ENCODE measurements at places on chromosomes 2 and 18.

- no peak for DNase-seq
Observed at GRCh38 chr2:144967961-144968360, 448.0 kb upstream of the ZEB2 start.

DNA sequence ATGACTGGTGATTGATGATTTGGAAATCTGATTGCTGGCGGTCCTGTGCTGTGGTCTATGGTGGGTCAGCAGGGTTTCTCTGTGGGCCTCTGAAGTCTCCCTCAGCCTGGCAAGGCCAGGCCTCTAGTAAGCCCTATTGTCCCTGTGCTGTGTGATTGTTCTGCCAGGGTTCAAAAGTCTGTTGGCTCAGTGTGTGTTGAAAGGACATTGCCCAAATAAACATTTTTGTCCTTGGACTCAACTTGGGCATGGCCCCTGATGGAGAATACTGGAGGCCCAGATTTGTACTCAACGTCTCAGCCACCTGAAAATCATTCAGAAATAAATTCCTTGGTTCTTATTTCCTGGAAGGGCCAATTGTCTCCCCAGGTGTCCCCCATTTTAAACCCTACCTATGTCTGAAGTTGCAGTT, 74.4 kb downstream of the MAP4K4 start:
- no peak for DNase-seq

- no peak for DNase-seq
Observed at GRCh38 chr18:51908598-51908944, 431.4 kb upstream of the DCC start.

DNA sequence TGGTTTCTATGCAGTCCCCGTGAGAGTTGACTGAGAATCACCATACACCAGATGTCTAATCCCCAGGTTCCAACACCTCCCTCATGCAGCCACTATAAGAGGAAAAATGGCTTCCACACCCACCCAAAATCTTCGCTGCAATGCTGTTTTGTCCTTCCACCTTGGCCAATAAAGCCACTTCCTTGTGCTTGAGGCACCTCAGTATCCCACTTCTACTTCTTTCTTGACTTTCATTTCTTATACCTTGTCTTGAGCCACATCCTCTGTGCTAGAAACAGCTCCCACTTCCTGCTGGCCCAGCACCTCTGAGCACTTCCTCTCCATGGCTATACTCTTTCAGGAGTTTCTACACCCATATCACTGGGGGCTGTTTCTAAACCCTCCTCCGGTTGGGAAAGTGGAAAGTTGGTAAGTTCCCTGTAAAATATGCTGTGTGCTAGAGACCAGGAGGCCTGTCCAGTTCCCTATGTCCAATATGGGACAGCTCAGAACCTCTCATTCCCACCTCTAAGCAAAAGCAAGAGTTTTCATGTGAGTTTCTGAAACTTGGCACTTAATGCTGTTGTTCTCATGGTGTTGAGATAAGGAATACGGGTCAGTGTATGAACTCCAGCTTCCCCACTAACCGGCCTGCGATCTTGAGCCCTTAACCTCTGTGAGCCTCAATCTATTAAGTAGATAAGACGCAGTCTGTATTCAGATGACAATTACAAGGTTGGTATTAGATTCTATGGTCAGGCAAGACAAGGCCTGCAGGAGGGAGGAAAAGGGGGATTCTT, 209.1 kb upstream of the ID2 start:
- no peak for DNase-seq

DNA sequence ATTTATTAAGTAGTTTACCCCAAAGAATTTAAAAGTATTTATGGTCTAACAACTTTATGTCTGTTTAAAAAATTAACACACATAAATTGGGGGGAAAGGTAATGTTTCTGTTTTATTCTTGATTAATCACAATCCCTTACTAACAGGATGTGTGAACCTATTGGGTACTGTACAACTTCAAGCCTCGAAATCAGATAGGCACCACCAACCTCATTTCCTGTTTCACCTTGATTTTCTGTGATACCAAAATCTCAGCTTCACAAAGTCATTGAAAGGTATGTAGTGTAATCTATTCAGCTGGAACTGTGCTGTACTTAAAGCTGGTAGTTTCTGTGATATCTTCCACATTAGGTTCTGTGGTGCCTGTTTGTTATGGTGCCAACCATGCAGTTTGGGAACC, 4.0 kb downstream of the RNMT start:
- no peak for DNase-seq

GRCh38 chr18:62590799-62591590, 68.2 kb downstream of the ZCCHC2 start:
- DNase-seq, result no peak

GRCh38 chr2:152716805-152717227, 445 bp downstream of the PRPF40A start:
- no peak for DNase-seq

GRCh38 chr2:3513026-3513810, 6.1 kb downstream of the ADI1 start:
- DNase-seq, result no peak

- no peak for DNase-seq
Observed at GRCh38 chr2:46119453-46119852, 177.8 kb upstream of the EPAS1 start.

DNA sequence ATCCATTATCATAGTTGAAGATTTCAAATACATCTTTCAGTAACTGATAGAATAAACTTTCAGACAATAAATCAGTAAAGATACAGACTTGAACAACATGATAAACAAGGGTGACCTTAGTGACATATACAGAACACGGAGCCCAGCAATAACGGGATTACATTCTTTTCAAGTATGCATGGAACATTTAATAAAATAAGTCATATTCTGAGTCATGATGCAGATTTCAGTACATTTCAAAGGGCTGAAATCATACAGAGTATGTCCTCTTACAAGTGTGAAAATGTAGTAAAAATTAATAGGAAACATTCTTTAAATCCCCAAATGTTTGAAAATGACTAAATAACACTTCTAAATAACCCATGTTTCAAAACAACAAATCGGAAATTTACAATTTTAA, 17.2 kb upstream of the KLHL29 start:
- DNase-seq, result no peak

DNA sequence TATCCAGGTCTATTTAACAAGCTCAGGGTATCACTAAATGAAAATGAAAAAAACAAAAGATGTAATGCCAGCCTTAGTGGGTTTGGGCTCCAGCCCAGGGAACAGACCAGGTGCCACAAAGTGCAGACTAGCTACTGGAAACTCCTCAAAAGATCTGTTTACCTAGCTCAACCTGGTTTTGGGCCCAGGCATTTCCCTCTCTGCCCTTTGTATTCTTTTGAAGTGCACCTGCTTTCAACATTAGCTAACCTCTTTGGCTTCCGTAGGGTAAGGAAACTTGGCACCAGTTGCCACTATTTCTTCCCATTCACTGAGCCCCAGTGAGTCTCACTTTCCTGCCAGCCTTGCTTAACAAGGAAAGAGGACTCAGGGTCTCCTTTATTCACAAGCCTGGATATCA, 123.6 kb upstream of the CDCA7 start:
- no peak for DNase-seq

- no peak for DNase-seq
Observed at GRCh38 chr18:3493501-3494244, 43.7 kb downstream of the TGIF1 start.

DNA sequence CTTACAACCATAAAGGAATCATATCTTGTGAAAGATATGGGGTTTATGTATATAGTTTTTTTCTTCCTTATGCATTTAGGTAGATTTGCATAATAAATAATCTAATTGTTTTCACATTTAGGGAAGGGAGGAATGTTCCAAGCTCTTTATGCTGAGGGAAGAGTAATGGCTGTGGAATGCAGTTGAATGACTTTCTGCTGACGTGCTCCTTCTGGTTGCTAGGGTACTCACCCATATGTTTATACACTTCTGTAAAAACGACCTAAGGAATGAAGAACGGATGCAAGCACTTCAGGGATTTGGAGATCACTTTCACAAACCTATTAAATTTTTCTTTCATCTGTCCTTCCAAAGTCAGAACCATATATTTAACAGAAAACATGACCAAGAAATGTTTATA, 29.2 kb upstream of the PPP4R1 start:
- no peak for DNase-seq
